Stimulated activated CD8-positive, alpha-beta memory T cell treated with anti-CD3 and anti-CD28 coated beads, Interleukin-7, amount 100 ng/mL, for 1 hour (primary cell): ENCODE measurements at places on chromosomes 4 and X.

- no peak for DNase-seq
Measured at GRCh38 chrX:153966841-153967535, 4.6 kb downstream of the HCFC1 start.

DNA sequence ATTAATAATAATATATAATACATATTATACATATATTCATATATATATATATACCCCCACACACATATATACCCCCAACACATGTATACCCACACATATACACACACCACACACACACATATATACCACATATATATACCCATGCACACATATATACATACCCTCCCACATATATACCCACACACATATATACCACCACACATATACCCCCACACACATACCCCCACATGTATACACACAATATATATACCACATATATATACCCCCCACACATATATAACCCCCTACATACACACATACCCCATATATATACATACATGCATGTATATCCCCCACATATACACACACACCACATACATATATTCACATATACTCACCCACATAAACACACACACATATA lies 52.0 kb downstream of the NSG1 start:
- no peak for DNase-seq

DNA sequence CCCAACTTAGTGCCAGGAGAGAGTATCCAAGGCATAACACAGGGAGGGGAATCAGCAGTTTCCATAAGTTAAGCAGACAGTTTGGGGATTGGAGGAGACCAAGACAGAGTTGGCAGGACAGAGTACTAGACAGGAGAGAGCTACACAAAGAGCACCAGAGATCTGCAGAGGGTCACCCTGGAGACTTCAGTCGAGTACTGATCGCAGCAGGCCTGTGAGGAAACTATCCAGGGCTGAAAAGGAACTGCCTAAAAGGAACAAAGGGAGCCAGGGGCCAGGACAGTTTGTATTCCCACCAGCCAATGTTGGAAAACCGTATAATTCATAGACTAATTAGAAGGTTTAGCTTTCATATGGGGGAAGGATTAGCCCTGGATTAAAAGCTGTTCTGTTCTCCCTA lies 80.6 kb upstream of the ENPP6 start:
- DNase-seq, result no peak

GRCh38 chrX:48714573-48714972 lies 18.0 kb downstream of the SUV39H1 start:
- no peak for DNase-seq

- no peak for DNase-seq
Measured at GRCh38 chrX:96764864-96765263, 80.2 kb downstream of the DIAPH2 start.

GRCh38 chrX:252957-253291 lies 28.3 kb upstream of the PLCXD1 start:
- no peak for DNase-seq

GRCh38 chr4:147836807-147837206 lies 104.9 kb downstream of the ARHGAP10 start:
- no peak for DNase-seq

DNA sequence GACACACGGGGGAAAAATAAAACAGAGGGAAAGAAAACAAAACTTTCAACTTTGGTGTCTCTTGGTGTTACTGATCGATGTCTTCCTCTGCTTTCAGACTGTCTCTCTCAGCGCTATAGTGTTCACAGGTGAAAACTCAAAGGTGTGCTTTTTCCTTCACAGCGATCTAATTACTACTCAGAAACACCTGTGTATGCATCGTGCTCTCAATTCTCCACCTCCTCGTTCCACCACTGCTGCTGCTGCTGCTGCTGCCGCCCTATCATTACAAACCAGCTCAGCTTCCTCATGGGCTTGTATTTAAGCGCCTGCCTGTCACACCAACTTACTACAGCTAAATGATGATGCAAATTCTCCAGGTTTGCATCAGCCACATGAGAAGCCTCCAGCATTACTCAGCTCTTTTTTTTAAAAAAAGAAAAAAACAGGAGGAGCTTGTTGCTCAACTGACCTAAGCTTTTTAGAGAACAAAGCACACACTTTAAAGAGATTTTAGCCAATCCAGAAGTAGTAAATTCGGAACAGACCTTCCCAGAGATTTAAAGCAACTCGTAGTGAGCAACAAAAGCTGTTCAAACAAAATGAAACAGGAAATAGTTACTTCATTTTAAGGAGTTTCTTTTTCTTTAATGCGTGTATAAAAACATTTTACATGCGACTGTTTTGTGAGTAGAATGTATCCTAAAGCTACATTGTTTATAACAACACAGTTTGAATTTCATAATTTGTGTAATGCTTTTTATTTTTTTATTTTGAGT lies at the start of gene SLC7A11:
TSS of gene SLC7A11 (minus strand) at position 274 of the 758 bp plus-strand sequence. CDS start 280 bp downstream, outside the sequence.
- DNase-seq, result no peak

DNA sequence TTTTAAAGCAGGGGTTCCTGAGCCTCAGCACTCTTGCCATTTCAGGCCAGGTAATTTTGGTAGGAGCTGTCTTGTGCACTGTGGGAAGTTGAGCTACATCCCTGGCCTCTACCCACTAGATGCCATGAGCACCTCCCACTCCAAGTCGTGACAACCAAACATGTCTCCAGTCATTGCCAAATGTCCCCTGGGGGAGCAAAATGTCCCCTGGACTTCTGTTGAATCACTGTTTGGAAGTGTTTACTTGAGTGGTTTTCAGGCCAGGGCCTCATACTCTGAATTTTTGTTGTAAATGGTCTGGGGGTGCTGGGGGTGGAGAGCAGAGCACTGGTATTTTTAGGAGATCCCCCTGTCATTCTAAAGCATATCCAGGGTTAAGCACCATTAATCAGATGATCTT lies 3.2 kb downstream of the PDK3 start:
- DNase-seq, result no peak

DNA sequence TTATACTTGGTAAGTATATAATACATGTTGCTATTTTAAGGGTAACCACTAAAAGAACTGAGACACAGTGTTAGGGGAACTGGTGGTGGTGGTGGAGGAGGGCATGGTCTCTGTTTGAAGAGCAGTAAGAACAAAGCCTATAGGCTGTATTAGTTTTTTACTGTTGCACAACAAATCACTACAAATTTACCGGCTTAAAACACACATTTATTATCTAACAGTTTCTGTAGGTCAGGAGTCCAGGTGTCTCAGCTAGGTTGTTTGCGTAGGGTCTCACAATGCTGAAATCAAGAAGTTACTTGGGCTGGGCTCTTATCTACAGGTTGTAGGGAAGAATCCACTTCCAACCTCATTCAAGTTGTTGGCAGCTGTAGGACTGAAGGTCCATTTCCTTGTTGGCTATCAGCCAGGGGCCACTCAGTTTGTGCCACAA lies 52.6 kb downstream of the CASK start:
- no peak for DNase-seq

DNA sequence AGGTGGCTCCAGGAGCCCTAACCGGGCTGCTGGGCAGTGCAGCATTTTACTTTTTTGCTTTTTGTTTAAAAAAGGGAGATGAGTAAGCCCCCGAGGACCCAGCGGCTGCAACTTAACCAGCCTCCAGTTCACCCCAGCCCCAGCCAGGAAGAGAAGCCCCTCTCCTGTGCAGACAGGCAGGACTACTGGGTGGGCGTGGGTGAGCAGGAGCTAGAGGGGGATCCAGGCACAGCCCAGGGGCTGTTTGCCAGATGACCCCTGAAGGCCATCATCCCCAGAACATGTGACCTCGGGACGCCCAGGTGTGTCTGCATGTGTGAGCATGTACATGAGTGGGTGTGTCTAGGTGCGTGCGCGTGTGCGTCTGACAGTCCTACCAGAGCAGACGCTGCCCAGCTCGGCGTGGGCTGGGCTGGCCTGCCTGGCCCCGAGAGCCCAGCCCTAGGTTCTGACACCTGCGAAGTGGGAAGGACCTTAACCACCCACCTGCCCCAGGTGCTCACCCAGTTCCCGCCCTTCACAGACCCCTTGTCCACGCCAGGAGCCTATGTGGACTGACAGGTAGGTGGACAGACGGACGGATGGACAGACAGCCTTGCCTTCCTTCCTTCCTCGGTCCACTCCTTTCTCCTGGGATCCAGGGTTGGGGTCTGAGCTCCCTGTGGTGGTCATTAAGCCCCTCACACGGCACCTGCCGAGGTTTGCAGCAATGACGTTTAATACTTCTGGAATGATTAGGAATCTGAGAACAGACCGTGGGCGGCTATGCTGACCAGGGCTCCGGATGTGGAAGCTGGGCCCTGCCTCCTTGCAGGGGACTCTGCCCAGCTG lies 7.8 kb upstream of the HAUS3 start:
- no peak for DNase-seq

GRCh38 chr4:186593587-186593973 lies 38.2 kb upstream of the MTNR1A start:
- DNase-seq, result no peak

DNA sequence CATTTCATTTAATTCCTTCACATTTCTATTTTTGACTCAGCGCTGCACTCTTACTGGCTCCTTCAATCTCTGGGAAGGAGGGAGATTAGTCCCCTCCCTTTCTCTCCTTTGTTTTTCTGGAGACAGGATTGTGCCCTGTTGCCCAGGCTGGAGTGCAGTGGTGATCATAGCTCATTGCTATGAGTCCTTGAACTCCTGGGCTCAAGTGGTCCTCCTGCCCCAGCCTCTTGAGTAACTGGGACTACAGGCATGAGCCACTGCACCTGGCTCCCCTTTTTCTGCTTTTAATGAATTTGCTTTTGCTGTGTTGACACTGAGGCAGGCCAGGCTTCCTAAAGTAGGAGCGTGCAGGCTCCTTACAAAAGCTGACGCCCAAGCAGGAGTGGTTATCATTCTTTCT lies 10.5 kb downstream of the TBC1D14 start:
- no peak for DNase-seq

DNA sequence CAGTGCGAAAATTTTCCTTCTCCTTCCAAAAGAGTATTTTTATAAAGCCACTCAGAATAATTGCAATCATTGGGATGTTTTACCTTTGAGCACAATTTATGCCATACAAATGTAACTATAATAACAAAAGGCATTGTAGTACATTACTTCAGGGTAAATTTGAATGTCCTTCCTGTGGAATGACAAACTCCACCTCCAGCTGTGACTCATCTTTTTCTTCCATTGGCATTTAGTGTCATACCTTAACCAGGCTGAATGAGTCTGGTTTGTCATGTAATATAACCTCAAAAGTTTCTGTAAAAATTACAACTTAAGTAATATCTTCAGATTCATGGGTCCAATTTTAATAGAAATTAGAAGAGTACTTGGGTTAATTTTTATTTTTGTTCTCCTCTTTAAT lies 93.3 kb downstream of the TMEM47 start:
- DNase-seq, result no peak

DNA sequence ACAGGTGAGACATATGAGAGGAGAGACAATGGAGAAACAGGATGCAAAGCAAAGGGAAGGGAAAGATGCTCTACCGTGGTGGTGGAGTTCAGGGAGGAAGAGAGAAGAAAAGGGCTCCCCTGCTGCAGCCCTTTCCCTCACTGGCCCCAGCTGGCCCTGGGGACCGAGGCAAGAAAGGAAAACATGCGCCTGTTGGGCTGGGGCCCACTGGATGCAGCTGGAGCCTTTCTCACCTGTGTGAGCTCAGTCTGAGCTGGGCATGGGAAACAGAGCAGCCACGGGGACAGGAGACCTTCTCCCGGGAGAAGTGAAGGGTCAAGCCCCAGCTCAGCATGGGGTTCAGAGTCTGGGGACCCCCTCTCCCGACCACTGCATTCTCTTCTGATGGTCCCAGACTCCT lies 11.9 kb downstream of the NXF3 start:
- DNase-seq, result no peak

- no peak for DNase-seq
Measured at GRCh38 chr4:31995943-31996901, 1276.1 kb downstream of the PCDH7 start.

- DNase-seq, result no peak
Measured at GRCh38 chr4:87651941-87652340, 1.9 kb downstream of the DMP1 start.

- no peak for DNase-seq
Measured at GRCh38 chr4:41991916-41992767, 1.8 kb downstream of the SLC30A9 start.

DNA sequence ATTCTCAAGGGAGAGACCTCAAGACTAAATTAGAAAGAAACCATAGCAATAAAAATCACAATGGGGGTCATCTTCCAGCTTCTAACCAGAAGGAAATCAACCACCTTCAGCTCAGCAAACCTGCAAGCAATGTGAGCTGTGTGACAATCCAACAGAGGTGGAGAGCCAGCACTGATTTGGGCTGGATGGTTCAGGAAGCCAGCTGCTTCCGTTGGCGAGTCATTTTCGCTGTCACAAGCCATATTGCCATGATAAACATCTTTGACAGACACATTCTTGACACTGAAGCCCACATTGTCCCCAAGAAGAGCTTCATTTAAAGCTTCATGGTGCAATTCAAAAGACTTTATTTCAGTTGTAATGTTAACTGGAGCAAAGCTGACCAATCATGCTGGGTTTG lies 22.7 kb downstream of the F8A1 start:
- DNase-seq, result no peak

DNA sequence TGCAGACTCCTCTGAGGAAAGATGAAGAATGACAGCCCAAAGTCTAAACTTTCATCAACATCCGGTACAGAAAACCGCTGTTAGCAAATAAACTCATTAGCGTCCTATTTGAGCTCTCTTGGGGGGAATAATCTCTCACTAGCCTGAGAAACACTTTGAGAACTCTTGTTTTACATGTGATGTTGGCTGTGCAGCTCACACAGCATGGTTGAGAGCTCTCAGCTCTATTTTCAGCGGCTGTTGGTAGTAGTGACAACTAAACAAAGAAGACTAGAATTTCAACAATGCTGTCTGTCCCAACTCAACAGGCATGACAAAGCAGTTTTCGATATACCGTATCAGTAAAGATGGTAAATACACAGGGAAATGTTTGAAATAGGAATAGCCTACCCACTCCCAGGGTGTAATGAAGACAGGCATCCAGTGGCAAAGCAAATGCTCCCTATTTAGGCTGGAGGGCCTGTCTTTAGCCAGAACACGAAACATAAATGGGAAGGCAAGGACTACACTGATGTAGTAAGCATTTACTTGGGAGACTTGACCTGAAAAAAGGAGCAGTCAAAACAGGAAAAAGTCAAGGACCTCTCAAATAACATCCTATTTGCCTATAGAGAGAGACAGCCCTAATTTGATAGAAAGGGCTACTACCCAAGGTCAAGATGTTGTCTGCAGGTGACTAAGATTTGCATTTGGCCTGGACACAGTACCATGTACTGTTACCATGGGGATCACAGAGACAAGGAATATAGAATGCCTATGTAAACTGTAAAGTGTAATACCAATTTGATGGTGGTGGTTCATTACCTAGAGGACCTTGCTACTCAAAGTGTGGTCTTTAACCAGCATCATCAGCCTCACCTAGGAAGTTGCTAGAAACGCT lies 60.4 kb downstream of the PPEF2 start:
- DNase-seq, result no peak

- no peak for DNase-seq
Measured at GRCh38 chr4:60962286-60962685, 237.8 kb upstream of the ADGRL3 start.

- DNase-seq, result no peak
Measured at GRCh38 chrX:155056471-155056870, 14.5 kb downstream of the CMC4 start.

DNA sequence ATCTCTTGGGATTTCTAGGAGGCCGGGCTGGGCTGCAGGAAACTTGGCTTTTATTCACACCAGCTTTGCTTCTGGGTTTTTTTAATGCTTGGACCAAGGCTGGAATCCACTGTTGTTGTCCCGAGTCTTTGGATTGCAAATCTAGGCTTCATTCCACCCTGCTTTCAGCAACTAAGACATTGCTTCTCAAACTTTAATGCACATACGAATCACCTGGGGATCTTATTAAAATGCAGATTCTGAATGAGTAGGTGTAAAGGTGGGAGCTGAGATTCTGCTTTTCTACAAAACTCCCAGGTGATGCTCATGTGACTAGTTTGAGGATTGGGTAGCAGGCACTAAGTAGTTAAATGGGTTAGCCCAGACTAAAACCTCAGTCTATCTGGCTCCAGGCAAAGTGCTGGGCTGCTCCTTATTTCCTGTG lies 39.2 kb upstream of the GPC4 start:
- DNase-seq, result no peak
